Activated naive CD4-positive, alpha-beta T cell treated with anti-CD3 and anti-CD28 coated beads, Interleukin-2, amount 50 U/mL, for 16 hours (primary cell): ENCODE measurements at places on chromosomes 1 and 21.

- DNase-seq = no peak
These were observed 70.6 kb upstream of the CACNA1E start for GRCh38 chr1:181412746-181413145.

GRCh38 chr1:190551638-190552037 is 74.0 kb upstream of the BRINP3 start:
- DNase-seq = no peak

- DNase-seq = no peak
These were observed 9.8 kb downstream of the NHLH1 start for GRCh38 chr1:160376525-160377131.

GRCh38 chr1:170935231-170935630 is at the start of gene MROH9:
MROH9 (plus strand) TSS chr1:170935534; CDS start chr1:170945557, 10,023 bp downstream.
- DNase-seq = no peak

GRCh38 chr1:29123887-29124365 is at the start of gene TMEM200B:
TMEM200B (minus strand) TSS chr1:29123903; CDS start chr1:29121828, 2,075 bp downstream.
- peak; percentile 20 for DNase-seq

- DNase-seq = peak; percentile 18
These were observed 55.6 kb downstream of the CLSTN1 start for GRCh38 chr1:9767964-9768668.

GRCh38 chr21:42305707-42306147 is 9.5 kb downstream of the TFF3 start:
- DNase-seq = no peak

DNA sequence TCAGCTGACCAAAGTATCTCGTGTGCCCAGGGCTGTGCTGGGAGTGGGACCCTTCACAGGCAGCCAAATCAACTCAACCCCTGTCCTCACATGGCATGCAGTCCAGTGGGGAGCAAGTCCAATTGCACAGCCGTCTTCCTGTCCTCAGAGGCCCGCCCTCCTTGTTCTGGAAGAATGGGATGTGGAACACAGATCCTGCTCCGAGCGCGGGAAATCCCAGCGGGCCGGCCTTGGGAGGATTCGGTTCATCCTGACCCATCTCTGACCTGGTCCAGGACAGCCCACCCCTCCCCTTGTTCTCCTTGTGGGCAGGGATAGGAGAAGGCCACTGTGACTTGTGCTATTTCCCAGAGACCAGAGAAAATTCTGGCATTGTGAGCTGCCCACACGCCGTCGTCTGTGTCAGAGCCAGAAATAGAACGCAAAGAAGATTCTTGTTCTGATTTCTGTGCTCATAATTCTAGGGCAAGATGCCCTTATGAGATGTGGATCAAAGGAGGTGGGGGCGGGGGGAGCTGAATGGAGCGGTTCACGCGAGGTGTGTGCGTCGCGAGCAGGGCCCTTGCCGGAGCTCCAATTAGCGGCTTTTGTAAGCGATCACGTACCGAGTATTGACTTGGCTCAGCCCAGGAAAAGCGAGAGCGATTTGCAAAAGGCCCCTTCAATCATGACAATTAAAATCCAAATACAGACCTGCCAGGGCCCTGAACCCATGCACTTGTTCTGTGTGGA is 79.2 kb downstream of the AJAP1 start:
- no peak for DNase-seq

- DNase-seq = no peak
These were observed 58.7 kb downstream of the ACP6 start for GRCh38 chr1:147611586-147611985.

DNA sequence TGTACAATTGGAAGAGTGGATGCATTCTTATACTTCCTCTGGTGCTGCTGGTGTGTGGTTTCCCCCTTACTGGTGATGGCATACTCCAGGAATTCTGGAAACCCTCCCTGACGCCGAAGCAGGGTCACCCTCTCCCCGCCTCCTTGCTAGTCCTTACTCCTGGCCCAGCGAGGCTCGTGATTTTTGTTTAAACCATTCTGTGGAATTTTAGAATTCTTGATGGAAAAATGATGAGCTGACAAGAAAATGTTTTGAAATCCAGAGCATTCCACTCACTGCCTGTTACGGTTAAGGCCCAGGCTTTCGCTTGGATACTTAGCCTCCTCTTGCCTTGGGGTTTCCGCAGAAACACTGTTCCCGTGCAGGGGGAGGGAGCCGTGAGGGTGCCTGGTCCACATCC is 41.1 kb downstream of the IL6R start:
- DNase-seq = no peak

DNA sequence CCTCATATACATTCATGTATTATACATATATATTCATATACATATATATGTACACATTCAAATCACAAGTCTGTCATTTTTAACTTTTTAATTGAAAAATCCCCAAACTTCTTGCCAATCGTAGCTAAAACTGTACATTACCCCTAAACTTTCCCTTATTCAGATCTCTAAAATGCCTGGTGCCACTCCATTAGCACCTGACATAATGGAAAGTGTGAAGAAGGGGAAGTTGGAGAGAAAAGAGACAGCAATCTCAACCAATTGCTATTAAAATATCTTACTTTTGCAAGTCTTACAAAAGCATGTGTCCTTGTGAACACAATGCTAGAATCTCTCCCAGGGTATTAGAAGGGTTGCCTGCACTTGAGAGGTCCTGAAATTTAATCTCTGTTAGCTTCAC is 22.7 kb upstream of the PRKACB start:
- DNase-seq = no peak

DNA sequence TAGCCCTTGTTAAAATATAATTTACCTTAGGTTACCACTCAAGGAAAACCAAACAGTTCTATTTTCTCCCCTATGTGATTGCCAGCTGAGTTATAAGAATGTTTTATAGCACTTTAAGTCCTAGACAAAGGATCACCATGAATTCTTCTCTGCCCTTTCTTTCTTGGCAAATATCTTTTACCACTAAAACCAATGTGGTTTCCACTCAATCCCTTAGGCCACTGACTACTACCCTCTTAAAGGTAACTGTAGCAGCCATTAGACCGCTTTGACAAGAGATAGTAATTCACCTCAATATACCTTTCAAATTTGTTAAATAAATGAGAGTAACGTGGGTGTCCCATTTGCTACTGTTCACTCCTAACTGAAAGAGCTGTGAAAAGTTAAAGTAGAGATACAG is 307.9 kb upstream of the PRMT6 start:
- DNase-seq = no peak

DNA sequence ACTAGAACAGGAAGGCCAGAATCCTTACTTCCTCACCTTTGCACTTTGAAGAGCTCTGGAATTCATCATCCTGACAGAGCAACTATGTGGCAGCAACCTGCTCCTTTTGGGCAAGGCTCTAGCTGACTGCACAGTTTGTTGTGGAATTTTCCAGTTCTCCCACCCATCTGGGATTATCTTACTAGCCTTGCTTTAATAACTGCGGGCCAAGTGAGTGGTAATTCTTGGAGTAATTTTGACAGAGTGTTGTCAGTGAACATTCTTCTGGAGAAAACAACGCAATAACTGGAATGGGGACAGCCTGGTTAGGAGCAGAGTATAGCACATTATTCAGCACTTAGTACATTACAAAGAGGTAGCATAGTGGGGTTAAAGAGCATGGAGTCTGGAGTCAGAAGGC is 75.3 kb downstream of the NTMT2 start:
- DNase-seq = no peak

DNA sequence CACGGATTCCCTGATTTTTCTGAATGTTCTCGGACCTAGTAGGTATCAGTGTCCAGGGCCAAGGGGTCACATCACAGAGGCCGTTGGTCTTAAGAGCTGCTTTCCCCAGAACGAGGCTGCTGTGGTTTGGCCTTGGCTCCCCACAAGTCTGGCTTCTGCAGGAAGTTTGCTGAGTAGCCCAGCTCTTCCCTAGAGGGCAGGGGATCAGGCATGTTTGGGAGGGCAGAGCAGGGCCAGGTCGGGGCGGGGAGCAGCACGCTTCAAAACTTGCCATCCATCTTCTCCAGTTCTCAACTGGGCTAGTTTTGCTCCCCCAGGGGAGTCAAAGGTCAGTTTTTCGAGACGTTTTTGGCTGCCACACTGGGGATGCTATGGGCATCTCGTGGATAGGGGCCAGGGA is 37.0 kb downstream of the MAN1C1 start:
- DNase-seq = no peak

DNA sequence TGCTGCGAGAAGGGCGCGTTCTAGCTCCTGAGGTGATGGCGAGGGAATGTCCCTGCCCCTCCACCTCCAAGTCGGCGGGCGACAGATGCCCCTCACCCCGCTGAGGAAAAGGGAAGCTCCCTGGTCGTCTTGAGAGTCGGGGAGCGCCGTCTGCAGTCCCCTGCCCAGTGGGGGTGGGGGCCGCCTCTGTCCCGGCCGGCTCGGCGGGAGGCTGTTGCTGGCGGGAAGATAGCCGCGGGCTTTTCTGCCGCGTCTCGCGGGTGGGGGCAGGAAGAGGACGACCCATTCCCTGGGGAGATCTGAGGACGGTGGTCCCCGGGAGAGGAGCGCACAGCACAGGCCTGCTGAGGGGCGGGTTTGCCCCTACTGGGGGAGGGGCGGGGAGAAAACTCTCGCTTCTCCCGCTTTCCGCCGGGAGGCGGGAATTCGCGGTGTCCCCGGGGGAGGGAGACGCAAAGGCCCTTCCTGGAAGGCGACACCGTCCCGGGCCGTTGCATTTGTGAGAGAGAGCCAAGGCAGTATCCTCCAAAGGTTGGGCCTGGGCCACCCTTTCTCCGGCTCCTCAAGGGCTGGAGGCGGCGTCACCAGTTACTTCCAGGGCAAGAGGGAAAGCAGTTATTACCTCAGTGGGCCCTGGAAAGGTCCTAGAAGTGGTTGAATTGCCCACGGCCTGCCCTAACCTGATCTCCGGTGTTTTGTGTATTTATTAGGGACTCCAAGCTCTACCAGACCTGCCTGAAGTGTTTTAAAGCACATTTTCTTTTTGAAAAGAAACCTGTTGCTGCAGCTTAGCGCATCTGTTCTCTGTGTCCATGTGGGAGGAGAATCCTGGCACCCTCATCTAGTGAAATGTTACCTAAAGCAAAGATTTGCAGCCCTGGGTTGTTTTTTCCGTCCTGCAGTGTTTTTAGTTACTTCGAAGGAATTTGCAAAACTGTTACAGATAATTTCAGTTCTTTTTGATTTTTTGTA is 648 bp downstream of the S100PBP start:
- DNase-seq = peak; percentile 27

- no peak for DNase-seq
These were observed 137.6 kb upstream of the NBPF11 start for GRCh38 chr1:148289647-148290046.

DNA sequence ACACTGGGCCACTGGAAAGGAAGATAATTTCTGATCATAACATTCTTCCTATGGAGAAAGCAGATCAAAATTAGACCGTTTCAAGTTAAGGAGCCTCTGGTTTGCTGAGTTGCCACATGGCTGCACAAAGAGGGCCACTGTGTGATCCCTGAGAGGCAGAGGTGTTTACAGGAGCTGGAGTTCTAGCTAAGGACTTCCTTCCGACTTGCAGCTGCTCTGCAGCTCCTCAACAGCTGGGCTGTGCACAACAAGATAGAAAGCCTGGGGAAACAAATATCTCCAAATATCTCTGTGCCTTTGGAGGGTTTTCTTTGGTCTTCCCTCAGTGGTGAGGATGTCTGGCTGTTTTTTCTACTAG is 26.8 kb downstream of the GADD45A start:
- DNase-seq = no peak

GRCh38 chr1:86872086-86872485 is 41.8 kb downstream of the SELENOF start:
- no peak for DNase-seq

- DNase-seq = no peak
These were observed 118.2 kb upstream of the HOOK1 start for GRCh38 chr1:59696421-59697115.

- no peak for DNase-seq
These were observed at the start of gene C4BPA for GRCh38 chr1:207103892-207104373. C4BPA (plus strand) TSS chr1:207104233; CDS start chr1:207113026, 8,793 bp downstream.

GRCh38 chr1:201999625-202000238 is 10.7 kb upstream of the ELF3 start:
- no peak for DNase-seq

- DNase-seq = peak; percentile 42
These were observed 44.9 kb upstream of the COL6A2 start for GRCh38 chr21:46052703-46053651.

DNA sequence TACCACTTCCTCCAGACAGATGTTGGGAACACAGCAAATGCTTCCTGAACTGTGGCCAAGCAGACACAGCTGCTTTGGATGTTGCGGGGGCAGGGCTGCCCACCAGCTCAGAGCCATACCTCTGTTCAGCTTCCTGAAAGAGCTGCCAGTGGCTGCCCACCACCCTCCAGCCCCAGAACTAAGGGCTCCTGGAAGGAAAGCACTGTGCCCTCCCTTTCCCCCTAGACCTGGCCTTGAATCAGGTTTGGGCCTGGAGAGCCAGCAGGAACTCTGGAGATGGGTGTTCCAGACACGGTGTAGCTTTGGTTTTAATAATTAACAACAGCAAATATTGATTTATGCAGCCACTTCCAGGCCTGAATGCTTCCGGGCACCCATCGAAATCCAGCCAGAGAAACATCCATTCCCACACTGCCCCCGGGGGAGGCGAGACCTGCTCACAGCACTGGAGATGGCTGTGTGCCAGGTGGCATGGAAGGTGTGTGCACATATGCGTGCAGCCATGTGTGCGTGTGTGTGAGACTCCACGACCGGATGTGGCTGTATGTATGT is 45.7 kb downstream of the RAP1GAP start:
- no peak for DNase-seq

DNA sequence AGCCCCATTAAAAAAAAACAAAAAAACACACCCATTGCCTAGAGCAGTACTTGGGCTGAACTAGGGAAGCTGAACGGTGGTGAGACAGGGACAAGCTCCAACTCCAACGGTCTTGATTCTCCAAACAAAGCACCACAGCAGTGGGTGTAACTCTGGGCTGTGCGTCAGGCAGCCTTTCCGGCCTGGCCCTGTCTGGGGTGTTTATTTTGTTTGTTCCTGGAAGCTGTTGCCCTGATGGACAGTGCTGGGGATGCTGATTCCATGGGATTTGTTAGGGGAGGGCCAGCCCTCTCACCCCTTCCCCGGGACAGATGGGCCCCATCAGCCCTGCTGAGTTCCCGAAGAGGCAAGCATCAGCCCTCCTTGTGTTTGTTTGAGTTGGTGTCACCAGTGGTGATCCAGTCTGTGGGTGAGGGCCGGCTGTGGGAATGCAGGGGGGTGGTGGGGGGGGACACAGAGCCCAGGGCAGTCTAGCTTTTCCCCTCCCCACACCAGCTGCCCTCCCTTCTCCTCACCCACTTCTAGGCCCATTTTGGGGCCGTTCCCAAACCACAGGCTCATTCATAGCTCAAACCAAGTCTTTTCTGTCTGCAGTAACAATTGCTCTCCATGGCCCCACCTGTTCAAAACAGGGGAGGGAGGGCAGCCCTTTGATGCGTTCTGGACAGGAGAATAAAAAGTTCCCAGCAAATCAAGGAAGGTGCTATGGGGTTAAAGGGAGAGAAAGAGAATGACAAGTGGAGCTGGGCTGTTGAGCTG is 4.5 kb downstream of the WNT2B start:
- no peak for DNase-seq

- no peak for DNase-seq
These were observed 34.9 kb upstream of the CACNA1E start for GRCh38 chr1:181448461-181448860.

DNA sequence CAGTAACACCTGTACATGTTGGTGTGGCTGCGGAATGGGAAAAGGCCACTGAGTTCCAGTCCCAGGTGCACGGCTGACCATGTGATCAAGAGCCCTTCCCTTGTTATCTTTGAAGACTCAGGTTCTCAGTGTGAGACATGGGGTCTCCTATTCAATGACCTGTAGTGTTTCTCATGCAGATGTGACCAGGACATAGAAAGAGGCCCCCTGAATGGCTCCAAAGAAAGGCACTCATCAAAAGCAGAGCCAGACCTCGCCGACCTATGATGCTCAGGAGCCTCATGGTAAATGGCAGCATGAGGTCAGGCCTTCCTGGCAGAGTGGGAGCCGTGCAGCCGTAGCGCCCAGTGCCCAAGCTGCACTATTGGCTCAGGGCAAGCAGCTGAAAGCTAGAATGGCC is 42.3 kb upstream of the HAO2 start:
- DNase-seq = no peak
